ENCODE measurements at places on chromosomes 13 and 19. TPM values are rescaled to one million over a fixed set of nuclear protein-coding genes. Genes with fewer than 3 reads are reported as not detected.

Gene CATSPERD
- total RNA-seq, result not detected

Gene LYPD3
- 597 TPM for total RNA-seq

Gene RASIP1
- total RNA-seq, result 6.8 TPM

Gene LSR
- 75.4 TPM for total RNA-seq

Gene CD22
- not detected for total RNA-seq

Gene SERTM1
- not detected for total RNA-seq

Gene PCDH17
- total RNA-seq, result 0.80 TPM

Gene MEF2B
- 1.8 TPM for total RNA-seq

Gene LGALS4
- 1.3 TPM for total RNA-seq

Gene LRRC63
- not detected for total RNA-seq

Gene PROZ
- not detected for total RNA-seq

Gene ERCC5
- total RNA-seq, result 60.4 TPM

Gene CEBPG
- 37.7 TPM for total RNA-seq

Gene KLK6
- 5.4 TPM for total RNA-seq

Gene SIGLEC14
- total RNA-seq, result 0.30 TPM

Gene ZNF8
- total RNA-seq, result 9.0 TPM

Gene SYNGR4
- not detected for total RNA-seq

Gene IL17D
- 0.60 TPM for total RNA-seq

Gene ZNF525
- 48.2 TPM for total RNA-seq

Gene MTUS2
- 0.72 TPM for total RNA-seq

Gene ZSCAN4
- not detected for total RNA-seq

Gene CEACAM1
- total RNA-seq, result 4.6 TPM

Gene KLF1
- not detected for total RNA-seq

Gene KLK4
- total RNA-seq, result 0.83 TPM

Gene AP1M1
- 37.8 TPM for total RNA-seq

Gene CLEC17A
- not detected for total RNA-seq

Gene PTH2
- not detected for total RNA-seq

Gene SLAIN1
- 4.8 TPM for total RNA-seq

Gene UNC13A
- 0.16 TPM for total RNA-seq

Gene ETV2
- total RNA-seq, result 1.5 TPM

Gene ZNF57
- 16.2 TPM for total RNA-seq

Gene ADGRE2
- 8.1 TPM for total RNA-seq

Gene HPN
- total RNA-seq, result 0.26 TPM

Gene SERPINE3
- not detected for total RNA-seq

Gene PRSS57
- not detected for total RNA-seq

Gene PCDH9
- 1.1 TPM for total RNA-seq

Gene FSTL3
- total RNA-seq, result 57.2 TPM

Gene KLHL1
- not detected for total RNA-seq

All from suprapubic skin (tissue), 4 donors.